ENCODE measurements at places on chromosomes 1 and 21.
A peak's percentile ranks its signal among the peaks of the same experiment; 100 is the strongest.

- DNase-seq = no peak
Observed at GRCh38 chr1:209880031-209880430, 52.3 kb downstream of the UTP25 start.

- no peak for DNase-seq
Observed at GRCh38 chr1:44817771-44818495, 9.6 kb downstream of the BTBD19 start.

DNA sequence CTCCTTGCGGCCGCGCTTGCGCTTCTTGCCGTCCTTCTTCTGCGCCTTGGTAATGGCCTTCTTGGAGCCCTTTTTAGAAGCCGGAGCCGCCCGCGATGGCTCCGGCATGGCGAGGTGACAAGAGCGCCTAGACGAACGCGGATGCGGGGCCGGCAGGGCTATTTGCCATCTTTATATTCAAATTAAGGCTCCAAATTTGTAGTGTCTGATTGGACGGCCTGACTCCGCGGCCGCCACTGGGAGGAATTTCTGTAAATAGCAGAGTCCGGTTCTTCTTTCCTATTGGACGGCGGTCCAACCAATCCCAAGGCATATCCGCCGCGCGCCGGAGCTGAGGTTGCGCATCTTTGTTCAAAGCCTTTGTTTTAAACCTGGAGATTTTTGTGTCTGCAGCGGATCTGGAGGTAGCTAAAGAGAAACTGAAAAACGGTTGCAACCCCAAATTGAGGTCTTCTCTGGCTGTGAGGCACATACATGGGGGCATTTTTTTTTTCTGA is 22.6 kb upstream of the RNF187 start:
- peak; percentile 28 for DNase-seq

GRCh38 chr1:182725259-182726255 is 41.2 kb upstream of the RGS8 start:
- no peak for DNase-seq

DNA sequence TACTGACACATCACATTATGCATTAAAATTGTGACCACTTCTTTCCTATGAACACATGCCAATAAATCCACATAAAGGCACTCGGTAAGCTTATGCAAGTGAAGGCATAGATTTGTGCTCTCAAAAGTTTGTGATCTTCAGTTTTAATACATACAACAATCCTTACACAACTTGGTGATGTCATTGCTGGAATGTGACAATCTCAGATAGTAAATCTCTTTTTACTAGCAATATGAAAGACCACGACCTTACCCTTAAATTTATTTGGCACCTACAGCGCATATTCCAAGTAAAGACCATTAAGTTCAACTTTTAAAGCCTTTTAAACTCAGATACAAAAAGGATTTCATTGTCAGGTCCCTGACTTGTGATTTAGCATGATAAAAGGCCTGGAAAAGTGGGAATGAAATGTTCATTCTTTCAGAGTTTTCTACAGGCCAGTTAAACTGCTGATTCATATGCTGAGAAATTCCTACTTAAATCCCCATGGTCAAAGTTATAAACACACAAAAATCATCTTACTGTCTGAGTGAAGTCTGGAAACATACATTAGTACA is 157.4 kb downstream of the SIPA1L2 start:
- DNase-seq = no peak
